Muscle of arm (tissue), 14 donors: ENCODE measurements at places on chromosomes 12 and 14. TPM values are rescaled to one million over a fixed set of nuclear protein-coding genes. Genes with fewer than 3 reads are reported as not detected.

OR6C68 gene
- polyA plus RNA-seq: not detected

DTX1 gene
- 4.1 TPM for polyA plus RNA-seq

GPR84 gene
- 0.36 TPM for polyA plus RNA-seq

CBX5 gene
- polyA plus RNA-seq: 86.9 TPM

RIMKLB gene
- polyA plus RNA-seq: 127 TPM

NXPH4 gene
- 18.1 TPM for polyA plus RNA-seq

TAS2R7 gene
- not detected for polyA plus RNA-seq

LRTM2 gene
- not detected for polyA plus RNA-seq

OR4E1 gene
- not detected for polyA plus RNA-seq

CLEC9A gene
- 0.15 TPM for polyA plus RNA-seq

MUCL1 gene
- polyA plus RNA-seq: not detected

DNA sequence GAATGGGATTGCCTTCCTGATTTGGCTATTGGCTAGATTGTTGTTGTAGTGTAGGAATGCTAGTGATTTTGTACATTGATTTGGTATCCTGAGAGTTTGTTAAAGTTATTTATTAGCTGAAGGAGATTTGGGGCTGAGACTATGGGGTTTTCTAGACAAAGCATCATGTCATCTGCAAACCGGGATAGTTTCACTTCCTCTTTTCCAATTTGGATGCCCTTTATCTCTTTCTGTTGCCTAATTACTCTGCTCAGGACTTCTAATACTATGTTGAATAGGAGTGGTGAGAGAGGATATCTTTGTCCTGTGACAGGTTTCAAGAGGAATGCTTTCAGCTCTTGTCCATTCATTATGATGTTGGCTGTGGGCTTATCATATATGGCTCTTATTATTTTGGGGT lies 265.7 kb upstream of the MGAT4C start:
- DNase-seq: no peak

GRCh38 chr12:128643155-128643554 lies 180.6 kb downstream of the SLC15A4 start:
- peak; percentile 43 for DNase-seq

DNA sequence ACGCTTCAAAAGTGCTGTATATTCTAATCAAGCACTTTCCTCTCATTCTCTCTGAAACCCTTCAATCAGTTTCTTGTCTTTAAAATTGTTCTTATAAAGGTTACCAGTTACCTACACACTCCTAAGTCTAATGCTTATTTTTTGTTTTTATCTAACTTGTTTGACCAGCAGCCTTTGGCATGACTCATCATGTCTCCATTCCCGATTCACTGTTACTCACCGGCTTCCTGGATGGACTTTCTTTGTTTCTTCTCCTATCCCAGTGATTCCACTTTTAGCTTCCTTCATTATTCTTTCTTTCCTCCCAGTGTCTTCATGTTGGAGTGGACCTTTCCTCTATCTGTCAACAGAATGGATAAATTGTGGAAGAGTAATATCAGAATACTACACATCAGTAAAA lies 368.6 kb upstream of the CCDC196 start:
- DNase-seq: no peak

- no peak for DNase-seq
These were observed 24.2 kb downstream of the GLT8D2 start for GRCh38 chr12:104025771-104026170.

DNA sequence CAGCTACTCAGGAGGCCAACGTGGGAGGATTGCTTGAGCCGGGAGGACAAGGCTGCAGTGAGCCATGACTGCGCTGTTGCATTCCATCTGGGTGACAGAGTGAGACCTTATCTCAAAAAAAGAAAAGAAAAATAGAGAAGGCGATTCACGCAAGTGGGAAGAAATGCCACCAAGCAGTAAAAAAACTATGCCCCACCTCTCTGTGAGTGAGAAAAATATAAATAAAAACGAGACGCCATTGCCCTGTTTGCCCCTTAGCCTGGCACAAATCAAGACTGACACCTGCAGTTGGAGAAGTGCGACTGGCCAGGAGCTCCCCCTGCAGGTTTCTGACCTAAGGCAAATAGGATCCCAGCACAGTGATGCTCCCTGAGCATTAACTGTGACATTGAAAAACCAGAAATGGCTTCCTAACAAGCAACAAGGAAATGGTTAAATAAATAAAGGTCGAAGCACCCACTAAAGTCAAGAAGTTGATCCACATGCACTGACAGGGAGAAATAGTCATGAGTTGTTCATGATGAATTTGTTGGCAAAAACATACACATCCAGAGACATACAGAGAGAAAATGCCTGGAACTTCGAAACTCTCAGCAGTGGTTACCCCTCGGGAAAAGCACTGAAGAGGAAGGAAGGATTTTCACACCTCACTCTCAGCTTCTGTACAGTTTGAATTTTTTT lies 21.1 kb downstream of the GSC start:
- DNase-seq: no peak

GRCh38 chr12:67952787-67953186 lies 36.5 kb upstream of the IFNG-AS1 start:
- no peak for DNase-seq

GRCh38 chr14:94679937-94680861 lies 68.0 kb downstream of the SERPINA3 start:
- DNase-seq: peak; percentile 20

DNA sequence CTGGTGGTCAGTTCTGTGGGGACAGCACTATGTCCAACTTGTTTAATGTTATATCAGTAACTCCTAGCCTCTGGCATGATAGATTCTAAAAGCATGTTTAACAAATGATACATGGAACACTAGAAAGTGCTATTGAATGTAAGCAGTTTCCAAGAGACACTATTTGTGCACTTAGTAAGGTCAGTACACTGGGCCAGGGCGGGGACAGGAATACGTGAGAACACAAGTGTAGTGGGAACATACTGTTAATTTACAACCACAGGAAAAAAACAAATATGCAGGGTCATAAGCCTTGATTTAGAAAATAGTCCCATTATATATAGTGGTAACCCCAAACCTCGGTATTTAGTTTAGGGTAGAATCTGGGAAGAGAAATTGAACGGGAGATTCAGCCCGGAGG lies 88.9 kb upstream of the SLC38A2 start:
- no peak for DNase-seq

GRCh38 chr14:81006266-81006665 lies 50.8 kb downstream of the TSHR start:
- DNase-seq: no peak

GRCh38 chr12:112354399-112354798 lies 27.8 kb downstream of the HECTD4 start:
- DNase-seq: no peak

DNA sequence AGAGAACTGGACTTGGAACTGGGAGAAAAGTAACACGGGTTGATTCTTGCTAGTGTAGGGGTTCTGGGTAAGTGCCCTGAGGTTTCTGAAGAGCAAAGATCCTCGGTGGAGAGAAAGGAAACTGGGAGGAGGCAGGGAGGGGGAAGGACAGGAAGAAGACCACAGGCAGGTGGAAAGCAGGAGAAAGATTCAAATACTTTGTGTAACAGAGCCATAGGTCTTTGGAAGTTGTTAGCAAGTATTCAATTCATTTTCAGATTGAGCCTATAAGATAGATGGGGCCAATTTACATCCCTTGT lies 1.3 kb downstream of the PNP start:
- no peak for DNase-seq

GRCh38 chr12:52148464-52149181 lies 43.2 kb downstream of the KRT80 start:
- DNase-seq: no peak

GRCh38 chr12:110179291-110179690 lies 55.1 kb downstream of the IFT81 start:
- no peak for DNase-seq

DNA sequence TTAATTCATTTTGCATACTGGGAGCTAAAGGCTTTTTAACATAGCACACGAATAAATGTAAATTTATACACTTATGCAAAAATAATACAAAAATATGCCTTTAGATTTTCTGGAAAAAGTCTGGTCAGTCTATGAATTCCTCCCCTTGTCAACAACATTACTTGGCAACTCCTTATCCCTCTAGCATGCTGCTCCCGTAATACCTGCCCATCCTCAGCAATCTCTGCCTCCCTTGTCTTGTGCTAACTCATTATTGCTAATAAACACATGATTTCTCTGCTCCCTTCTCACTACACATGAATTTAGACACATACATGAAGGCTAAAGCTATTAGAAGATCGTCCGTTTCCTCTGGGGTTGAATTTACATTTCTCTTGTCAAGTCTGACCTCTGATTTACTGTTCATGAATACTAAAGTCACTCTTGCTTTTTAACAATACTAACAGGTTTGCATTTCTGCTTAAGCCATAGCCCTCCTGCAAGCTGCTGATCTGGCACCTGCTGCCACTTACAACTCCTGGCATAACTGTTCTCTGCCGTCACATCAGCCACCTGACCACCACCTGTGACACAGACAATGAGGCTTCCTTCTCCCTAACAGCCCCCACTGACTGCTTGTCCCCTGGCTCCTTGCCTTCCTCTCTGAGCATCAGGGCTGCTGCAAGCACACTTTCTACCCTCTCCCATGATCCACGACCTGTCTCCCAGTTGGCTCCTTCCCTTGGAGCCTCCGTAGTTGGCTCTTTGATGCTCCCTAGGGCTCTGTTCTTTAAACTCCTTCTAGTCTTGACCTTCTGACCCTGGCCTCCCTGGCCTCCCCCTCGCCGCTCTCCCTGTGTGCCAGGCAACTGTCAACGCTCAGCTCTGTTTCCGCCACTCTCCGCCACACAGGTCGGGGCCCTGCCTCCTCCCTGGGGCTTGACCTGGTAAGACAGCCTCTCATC lies 177.6 kb downstream of the CALM1 start:
- DNase-seq: no peak

DNA sequence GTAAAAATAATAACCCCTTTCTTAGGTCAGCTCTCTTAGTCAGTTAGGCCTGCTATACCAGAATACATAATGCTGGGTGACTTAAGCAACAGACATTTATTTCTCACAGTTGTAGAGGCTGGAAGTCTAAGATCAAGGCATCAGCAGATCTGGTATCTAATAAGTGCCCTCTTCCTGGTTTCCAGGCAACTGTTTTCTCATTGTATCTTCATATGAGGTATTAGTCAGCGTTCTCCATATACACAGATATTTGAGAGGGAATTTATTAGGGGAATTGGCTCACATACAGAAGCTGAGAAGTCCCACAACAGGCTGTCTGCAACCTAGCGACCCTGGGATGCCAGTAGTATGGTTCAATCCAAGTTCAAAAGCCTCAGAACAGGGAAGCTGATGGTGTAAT lies 896.0 kb downstream of the GALC start:
- no peak for DNase-seq

GRCh38 chr14:71606575-71606974 lies 325.7 kb upstream of the RGS6 start:
- DNase-seq: no peak

DNA sequence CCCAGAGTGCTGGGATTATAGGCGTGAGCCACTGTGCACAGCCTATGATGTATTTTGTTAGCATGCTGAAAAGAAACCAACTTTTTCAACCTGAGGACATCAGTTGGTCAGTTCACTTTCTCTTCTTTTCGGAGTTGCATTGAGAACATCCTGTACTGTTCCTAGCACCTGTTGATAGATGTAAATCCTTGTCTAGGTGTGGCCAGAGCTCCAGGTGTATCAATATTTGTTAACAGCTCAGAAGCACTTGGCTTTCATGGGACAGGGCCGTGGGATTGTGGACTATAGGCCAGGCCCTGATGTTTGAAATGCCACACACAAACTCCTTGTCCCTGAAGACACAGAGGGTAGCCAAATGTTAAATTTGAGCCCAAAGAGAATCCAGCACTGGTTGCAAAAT lies 14.9 kb downstream of the HCAR2 start:
- DNase-seq: no peak

DNA sequence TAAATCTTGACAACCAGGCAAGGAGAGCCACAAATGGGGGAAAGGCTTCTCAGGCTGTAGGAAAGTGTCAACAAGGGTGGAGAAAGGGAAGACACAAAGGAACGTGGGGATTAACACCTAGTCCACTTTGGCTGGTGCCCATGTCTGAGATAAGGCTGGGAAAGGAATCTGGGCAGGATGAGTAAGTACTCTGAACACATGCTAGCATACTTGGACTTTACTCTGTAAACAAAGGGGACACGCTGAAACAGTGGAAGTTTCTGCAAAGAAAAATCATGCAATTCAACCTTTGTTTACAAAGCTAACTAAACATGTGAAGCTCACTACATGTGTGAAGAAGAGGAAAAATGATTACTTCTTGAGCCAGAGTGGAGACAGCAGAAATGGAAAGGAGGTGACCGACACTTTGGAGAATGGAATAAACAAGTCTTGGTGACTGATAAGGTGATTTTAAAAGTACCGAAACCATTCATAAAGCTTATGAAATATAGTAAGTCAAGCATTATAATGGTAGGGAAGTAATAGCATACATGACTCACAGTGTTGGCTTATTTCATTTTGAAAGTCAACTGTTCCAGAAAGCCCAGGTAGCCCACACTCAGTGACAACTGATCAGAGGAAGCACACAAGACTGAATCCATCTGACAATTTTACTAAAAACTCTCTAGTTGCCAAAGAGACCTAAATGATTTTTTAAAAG lies 13.2 kb downstream of the CPNE8 start:
- DNase-seq: no peak

DNA sequence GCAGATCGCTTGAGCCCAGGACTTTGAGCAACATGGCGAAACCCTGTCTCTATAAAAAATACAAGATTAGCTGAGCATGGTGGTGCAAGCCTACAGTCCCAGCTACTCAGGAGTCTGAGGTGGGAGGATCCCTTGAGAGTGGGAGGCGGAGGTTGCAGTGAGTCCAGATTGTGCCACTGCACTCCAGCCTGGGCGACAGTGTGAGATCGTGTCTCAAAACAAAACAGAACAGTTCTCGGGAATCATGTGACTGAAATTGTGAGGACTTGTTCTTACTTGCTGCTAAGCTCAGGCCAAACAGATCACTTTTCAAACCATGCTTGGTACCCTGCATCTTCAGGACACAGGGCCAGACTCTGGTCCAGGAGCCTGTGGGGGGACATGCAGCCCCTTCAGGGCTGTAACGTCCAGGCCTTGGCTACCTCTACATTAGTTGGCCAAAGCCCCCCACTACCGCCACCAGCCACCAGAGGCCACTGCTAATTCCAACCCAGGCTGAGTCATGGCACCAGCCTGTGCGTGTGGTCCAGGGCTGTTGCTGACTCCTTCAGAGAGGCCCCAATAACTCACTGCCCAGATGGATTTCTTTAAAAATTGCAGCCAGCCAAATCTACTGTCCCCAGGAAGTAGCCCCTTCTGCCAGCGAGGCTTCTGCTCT lies 33.4 kb upstream of the SYNDIG1L start:
- DNase-seq: no peak
